ENCODE measurements at places on chromosomes 7 and 10.

- DNase-seq = no peak
These were observed 567.3 kb downstream of the KCNMA1 start for GRCh38 chr10:77070346-77070745.

- DNase-seq = no peak
These were observed 28.7 kb downstream of the WIPI2 start for GRCh38 chr7:5218564-5219360.

GRCh38 chr10:21146436-21146789, 249.3 kb upstream of the NEBL start:
- DNase-seq = no peak

GRCh38 chr10:47146572-47146971, 153.4 kb upstream of the GDF10 start:
- DNase-seq = no peak

GRCh38 chr7:14604606-14605005, 297.9 kb downstream of the DGKB start:
- no peak for DNase-seq

GRCh38 chr7:151648429-151648828, 128.7 kb upstream of the RHEB start:
- no peak for DNase-seq

DNA sequence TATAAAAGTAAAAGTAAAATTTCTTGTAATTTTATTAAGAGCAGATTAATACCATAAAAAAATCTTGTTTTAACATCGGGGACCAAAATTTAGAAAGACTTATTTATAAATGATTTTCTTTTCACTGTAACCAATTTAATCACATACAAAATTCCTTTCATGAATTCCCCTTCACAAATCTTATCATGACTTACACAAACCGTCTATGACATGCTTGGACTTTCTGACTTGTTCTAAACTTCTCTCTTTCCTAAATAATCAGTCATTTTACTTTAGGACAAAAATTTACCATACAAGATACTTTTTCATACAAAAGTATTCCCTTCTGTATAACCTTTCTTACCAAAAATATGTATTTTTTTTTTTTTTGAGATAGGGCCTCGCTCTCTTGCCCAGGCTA, 9.3 kb downstream of the CROT start:
- no peak for DNase-seq

DNA sequence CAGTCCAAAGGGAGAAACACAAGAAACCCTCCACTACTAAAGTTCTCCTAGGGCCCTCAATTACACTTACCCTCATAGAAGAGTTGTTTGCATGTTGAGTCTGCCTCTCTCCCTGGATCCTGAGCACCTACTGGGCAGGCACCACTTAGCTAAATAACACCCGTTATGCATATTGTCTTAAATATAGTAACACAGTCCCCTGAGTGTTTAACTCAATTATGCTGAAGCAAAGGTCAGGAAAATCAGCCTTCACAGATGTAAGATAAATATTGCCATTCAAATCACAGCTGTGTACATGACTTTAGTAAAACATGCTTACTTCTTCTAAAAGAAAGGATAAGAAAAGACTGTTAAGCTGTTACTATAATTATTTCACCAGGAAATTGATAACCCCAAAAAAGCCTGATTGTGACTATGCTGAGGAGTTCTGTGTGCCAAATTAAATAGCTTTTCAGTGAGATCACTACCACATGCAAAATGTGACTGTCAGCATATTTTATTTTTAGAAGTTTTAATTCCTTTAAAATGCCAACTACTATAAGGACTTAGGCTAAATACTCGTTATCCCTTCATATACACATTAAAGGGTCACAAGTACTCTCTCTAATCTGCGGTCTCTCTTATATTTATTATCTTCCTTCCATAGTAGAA, 733.9 kb upstream of the PHF14 start:
- DNase-seq = no peak

GRCh38 chr10:105473170-105473569, 832.1 kb downstream of the SORCS3 start:
- DNase-seq = no peak

GRCh38 chr10:96606216-96606615, 19.4 kb upstream of the TM9SF3 start:
- DNase-seq = no peak

DNA sequence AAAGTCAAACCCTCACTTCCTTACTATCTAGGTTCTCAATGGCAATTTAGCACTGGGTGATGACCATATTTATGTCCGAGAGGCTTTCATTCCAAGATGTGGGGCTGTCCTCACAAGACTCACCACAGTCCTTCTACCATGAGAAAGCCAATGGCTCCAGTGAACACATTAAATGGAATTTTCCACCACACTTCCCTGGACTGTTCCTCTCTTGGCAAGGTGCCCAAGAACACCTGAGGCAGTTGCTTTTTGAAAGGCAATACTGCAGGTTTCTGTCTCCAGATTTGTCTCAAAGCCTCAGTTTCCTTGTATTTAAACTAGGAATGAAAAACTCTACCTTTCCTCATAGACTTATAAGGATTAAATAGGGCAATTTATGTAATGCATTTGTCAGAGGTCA, 24.2 kb downstream of the AFAP1L2 start:
- DNase-seq = no peak

GRCh38 chr10:78514459-78514858, 480.8 kb downstream of the RPS24 start:
- no peak for DNase-seq

DNA sequence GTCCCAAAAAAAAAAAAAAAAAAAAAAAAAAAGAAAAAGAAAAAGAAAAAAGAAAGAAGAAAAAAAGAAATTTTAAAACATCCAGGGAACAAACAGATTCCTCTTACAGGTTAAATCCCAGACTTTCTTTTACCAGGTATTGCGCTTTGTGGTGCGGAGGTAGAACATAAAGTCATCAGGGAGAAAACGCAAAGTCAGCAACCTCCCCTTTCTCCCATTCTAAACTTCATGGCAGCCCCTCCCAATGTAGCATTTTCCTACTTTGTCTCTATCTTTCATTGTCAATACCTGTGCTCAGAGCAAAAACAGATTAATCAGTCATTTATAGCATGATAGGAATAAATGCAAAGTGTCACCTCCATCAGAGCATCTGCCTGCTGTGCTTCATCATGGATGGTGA, 299.7 kb downstream of the SFMBT2 start:
- no peak for DNase-seq

DNA sequence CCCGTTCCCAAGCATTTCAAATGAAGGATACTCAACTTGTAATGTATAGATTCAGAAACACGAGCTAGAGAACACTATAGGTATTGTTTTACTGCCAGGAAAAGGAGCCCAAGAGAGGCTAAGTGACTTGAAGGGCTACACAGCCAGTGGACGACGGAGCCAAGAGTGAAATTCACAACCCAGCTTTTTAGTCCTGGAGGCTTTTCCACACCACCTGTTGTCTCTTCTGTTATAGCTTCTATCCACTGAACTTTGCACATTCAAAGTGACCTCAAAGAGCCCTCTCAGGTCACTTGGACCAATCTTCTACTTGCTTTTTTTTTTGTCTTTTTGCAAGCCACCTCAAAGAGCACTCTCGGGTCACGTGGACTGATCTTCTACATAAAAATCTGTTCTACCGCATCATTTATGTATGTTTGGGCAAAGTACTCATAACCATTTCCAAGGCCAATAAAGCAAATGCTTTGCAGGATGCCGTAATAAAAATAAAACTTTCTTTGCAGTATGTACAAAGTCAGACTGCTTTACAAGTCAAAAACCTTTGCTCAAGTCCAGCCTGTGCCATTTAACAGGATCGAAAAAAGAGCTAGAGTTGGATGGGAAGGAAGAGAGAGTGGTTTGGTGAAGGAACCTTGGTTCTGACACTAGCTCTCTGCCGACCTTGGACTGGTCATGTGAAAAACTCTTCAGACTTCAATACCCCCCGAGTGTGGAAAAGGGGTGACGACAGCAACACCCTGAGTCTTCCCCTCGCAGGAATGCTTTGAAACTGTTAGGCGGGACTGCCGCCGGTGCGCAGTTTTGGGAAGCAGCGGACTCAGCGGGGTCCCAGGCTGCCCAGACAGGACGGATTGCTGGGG, 821 bp downstream of the SLC35B4 start:
- no peak for DNase-seq

GRCh38 chr10:59393349-59393748, 31.0 kb upstream of the FAM13C start:
- no peak for DNase-seq

GRCh38 chr10:59892697-59893096, 13.7 kb downstream of the CCDC6 start:
- DNase-seq = no peak

DNA sequence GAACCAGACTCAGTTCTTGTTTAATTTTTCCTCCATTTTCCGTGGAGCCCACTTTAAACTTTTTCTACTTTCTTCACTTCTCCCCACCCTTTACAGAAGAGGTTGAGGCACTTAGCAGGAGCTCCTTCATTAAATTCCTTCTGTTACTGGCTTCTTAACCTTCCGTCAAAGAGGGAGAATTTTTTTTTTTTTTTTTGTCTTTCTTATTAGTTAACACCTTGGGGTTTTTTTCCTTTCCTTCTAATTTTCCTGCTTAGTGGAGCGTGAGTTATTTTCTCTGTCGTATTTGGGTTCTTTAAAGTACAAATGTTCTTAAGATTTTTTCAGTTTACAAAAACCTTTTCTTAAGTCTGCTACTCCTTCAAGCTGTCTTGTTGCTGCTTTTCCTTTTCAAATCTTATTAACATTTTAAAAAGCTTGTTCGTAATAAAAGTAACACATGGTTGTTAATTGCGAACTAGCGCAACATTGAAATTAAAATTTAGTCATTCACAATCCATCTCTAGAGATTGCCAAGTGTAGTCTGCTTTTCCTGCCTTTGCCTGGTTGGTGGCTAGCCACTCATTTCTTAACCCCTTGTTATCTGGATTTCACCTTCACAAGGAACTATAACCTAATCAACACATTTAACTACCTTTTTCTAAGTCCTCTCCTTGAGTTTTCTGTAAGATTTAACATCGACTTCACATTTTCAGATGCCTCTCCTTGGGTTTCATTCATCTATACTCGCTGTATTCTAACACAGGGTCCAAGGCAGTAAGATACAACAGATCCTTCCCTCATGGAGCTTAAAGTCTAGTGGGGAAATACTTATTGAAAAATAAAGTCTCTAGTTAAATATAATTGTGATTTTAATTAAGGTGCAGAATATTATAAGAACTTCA, 2.0 kb downstream of the BMPR1A start:
- no peak for DNase-seq

DNA sequence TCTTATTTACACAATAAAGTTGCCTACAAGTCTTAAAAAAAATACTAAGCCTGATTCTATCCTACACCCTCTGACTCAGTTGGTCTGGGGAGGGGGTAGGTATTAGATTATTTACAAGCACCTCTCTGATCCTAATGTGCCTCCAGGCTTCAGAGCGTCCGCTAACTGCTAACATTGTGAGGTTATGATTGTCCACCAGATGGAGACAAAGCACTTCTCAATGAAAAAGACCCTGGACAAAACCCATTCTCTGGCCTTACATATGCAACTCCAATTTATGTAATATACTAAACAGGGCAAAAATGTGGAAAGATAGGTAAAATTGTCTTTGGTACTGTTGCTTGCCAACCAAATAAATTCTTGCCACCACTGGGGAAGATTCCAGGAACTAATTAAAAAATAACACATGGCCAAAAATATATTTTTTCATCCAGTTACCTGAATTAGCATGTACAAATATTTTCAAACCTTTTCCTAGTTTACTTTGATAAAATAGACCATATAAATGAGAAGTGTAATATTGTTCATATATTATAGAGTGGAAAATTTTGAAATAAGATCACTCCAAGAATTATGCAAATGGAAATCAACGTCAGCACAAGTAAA, 92.4 kb downstream of the KIF20B start:
- DNase-seq = peak; percentile 83

GRCh38 chr7:94177441-94177840, 173.3 kb upstream of the BET1 start:
- no peak for DNase-seq

GRCh38 chr10:82353381-82353780, 478.4 kb downstream of the NRG3 start:
- DNase-seq = no peak

DNA sequence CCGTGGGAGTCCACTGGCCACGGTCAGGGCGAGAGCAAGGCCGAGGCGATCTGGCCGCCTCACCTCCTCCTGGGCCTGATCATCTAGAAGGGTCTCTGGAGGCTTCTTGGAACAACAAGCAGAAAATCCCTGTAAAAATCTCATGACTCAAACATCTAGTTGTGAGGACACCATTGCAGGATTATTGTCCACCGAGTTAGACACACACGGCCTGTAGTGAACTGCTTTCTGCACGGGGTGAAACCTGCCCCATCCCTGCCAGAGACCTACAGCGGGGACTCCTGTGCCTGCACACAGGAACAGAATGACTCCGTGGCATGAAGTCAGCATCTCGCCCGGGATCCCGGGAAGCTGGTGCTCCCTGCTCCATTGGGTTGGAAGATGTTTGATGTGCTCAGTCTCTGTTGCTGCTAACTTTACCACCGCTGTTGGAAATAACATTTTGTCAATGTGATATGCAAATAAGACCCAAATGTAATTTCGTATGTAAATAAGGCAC, 267.0 kb upstream of the TCERG1L start:
- DNase-seq = no peak

DNA sequence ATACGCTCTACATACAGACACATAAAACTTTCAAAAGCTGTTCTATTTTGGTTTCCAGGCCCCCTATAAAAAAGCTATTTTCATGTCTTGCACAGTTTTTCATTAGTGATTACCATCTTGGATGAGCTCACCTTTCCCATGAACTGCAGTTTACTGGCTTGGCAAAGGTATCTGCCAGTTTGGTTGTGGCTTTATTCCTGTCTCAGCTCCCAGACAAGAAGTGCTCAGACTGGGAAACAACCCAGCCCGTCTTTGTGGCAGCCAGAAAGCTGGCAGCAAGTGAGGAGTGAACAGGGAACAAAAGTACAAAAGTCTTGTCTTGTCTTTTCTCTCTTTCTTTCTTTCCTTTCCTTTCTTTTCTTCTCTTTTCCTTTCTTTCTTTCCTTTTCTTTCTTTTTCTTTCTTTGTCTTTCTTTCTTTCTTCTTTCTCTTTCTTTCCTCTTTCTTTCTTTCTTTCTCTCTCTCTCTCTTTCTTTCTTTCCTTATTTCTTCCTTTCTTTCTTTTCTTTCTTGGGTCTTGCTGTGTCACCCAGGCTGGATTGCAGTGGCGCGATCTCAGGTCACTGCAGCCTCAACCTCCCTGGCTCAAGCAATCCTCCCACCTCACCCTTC, 138.8 kb downstream of the CFAP58 start:
- DNase-seq = no peak

GRCh38 chr7:151045262-151045661, 3.1 kb upstream of the ASIC3 start:
- no peak for DNase-seq

- DNase-seq = no peak
These were observed 7.1 kb upstream of the AQP1 start for GRCh38 chr7:30904561-30904960.

GRCh38 chr10:71143170-71143569, 69.2 kb upstream of the UNC5B start:
- DNase-seq = no peak

GRCh38 chr10:132219486-132219885, 32.7 kb downstream of the DPYSL4 start:
- no peak for DNase-seq

DNA sequence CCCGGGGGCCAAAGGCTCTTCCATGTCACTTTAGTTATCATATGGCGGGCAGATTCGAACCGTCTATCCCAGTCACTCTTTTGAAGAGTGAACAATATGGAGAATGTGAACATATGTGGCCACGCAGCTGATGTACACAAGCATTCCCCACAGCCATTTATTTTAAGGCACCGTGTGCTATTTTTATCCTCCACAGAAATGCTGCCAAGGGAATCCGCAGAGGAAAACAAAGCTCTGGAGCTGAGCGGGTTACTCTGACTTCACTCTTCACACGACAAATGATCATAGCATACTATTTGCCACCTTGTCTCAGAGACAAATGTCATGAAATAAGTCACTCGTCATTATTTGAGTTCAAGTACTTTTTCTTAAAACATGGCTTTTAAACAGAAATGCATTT, 100.3 kb downstream of the CTBP2 start:
- no peak for DNase-seq

Measured in activated CD4-positive, alpha-beta T cell treated with anti-CD3 and anti-CD28 coated beads, Interleukin-2, amount 10 ng/mL, durations not matched to agents 24 days and 14 days (primary cell).